ENCODE measurements at places on chromosomes 7 and 10.
A peak's percentile ranks its signal among the peaks of the same experiment; 100 is the strongest.

DNA sequence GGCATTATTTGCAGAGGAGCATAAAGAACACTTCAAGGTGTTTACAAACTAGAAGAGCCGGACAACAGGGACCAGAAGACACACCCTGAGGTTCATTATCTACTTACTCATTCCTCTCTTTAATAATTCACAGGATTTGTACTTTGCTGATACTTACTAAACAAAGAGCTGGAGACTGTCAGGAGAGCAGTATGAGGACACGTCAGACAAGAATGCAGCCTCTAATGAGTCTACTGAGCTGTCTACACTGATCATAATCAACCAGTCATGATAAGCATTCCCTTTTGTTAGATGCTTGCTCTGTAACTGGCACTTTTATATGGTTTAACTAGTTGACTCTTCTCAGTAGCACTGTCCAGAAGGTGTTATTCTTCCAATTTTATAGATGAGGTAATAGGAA, 243.3 kb upstream of the CDC14C start:
- no peak for DNase-seq

- no peak for DNase-seq
Measured at GRCh38 chr10:79342295-79342761, 4.9 kb upstream of the PPIF start.

DNA sequence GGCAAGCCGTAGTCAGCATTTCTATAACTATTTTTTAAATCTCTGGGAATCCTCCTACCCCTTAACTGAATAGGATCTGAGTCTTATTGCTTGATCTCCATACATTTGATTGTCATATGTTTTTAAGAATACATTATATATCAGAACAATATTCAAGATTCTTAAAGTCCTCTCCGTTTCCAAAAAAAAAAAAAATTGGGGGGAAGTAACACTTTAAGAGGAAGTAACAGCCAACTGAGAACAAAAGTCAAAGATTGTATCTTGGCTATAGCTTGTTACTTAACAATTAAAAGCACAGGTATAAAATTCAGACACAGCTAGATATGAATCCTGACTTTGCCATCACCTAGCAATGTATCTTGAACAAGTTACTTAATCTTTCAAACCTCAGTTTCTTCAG, 169.9 kb upstream of the ADO start:
- DNase-seq = no peak

DNA sequence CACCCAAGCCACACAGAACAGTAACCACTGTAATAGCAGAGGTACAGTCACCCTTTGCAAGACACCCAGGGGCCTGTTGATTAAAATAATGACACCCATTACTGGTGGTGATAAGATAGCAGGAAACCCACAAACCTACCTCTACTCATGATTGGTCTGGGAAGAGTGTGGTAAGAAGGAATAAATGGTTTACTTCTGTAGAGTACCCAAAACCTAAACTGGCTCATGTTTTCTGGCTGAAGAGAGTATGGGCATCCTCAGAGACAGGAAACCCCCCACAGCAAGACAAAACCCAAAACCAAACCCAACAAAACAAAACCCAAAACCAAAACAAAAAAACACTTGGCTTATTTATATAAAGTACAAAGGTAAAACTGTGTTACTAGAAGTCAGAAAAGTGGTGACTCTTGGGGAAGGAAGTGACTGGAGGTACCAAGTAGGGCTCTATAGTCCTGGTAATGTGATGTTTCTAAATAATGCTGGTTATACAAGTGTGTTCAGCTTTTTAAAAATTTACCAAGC, 15.5 kb upstream of the DNAJB12 start:
- DNase-seq = no peak

- DNase-seq = no peak
Measured at GRCh38 chr7:107286751-107287621, 118.2 kb downstream of the HBP1 start.

DNA sequence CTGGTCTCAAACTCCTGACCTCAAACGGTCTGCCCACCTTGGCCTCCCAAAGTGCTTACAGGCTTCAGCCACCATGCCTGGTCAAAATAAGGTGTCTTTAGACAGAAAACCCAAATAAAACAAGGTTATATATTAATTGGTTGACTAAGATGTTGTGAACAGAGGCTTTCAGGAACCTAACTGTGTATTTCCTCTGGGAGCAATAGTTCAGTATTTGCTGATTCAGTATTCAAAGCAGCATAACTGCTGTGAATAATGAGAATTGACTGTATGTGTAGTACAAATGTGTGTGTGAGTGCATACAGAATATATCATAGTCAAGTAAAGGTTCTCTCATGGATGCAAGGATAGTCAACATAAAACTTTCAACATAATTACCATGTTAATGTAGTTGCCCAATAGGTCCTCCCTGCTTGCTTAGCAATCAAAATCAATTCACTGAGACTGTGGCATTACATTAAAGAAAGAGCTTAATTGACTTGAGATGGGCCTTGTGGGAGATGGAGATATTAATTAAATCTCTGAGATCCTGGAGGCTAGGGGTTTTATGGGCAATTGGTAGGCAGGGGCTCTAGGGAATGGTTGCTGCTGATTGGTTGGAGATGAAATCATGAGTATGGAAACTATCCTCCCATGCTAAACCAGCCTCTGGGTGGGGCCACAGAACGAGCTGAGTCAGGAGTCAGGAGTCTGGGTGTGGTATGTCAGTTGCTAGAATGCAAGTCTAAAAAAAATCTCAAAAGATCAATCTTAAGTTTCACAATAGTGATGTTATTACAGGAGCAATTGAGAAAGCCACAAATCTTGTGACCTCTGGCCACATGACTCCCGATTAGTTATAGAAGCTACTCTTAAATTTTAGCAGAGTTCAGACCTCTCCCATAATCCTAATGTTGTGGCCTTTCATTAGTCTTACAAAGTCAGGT, 162.7 kb downstream of the AKR1D1 start:
- DNase-seq = no peak

- DNase-seq = no peak
Measured at GRCh38 chr10:124472071-124472470, 10.4 kb downstream of the LHPP start.

- DNase-seq = no peak
Measured at GRCh38 chr10:74373059-74373458, 222.0 kb downstream of the ADK start.

DNA sequence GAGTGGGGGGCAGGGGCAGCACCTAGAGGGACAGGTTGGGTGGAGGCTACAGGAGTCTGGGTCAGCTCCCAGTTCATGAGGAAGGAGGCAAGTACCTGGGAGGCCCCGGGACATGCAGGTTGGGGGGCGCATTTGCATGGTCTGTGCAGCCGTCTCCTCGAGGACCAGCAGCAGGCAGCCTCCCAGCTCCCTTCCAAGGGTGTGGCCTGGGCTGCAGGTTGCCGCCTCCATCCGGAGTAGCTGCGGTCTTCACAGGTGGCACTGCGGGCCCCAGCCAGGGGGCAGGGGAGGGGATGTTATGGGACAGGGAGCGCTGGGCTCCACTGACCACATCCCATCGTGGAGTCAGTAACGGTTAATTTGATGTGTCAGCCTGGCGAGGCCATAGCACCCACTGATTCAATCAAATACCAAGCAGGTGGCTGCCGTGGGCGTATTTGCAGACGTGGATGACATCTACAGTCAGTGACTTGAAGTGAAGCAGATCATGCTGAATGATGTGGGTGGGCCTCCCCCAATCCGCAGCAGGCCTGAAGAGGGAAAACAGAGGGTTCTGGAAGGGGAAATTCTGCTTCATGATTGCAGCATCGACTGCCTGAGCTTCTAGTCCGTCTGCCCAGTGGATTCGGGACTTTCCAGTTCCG, 81.6 kb downstream of the PRKAG2 start:
- DNase-seq = no peak

DNA sequence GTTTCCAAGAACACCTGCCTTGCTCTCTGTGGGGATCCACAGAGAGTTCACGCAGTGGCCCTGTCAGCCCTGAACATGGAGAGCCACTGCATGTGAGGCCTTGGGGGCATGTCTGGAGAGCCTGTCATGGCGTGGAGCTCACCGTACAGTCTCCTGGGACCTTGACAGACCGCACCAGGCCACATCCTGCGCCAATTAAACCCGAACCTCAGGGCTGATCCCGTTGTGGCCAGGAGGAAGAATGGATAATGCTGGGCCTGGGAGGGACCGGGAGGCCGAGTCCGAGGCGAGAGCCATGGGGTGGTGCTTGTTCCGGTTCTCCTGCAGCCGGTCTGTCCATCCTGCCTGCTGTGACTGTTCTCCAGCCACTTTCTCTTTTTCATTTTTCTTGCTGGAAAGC, 68.7 kb downstream of the DNAJB6 start:
- DNase-seq = no peak

DNA sequence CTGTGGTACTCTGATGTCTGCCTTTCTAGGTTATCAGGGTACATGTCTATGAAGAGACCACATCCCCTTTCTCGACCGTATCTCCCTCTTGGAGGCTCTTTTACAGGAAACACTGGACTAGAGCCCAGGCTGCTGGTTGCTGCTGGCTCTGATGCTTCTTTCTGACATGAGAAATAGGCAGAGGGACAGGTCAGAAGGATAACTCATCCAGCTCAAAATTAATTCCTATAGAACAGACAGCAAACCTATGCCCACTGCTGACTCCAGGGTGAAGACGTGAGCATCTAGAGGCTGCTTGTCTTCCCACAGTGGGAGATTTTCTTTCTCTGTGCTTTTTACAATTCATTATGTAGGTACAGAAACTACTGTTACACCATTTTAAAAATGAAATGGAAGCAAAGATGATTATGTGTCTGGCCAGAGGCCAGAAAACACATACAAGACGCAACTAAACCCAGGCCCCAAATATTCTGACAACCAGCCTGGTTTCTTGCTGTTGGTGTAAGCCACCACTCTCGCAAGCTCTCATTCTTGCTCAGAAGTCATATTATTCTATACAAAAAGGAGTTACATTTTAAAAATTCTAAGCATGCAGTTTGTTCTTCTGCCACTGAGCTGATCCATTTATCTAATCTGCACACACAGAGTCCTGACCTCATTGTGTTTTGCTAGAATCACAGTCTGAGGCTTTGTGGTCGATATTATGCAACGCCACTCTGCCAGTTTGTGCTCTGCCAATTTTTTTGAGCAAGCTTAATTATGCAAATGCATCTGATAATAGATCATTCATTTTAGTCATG, 424.3 kb downstream of the KIF20B start:
- no peak for DNase-seq

DNA sequence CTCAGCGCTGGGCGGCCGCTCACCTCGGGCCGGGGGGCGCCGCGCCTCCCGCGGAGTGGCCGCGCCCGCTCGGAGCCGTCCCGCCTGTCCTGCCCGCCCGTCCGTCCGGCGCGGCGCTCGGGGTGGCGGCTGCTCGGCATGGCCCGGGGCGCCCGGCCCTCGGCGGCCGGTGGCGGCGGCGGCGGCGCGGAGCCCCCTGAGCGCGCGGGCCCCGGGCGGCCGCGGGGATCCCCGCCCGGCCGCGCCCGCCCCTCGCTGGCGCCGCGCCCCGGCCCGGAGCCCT, 338 bp downstream of the SDK1 start:
- no peak for DNase-seq

DNA sequence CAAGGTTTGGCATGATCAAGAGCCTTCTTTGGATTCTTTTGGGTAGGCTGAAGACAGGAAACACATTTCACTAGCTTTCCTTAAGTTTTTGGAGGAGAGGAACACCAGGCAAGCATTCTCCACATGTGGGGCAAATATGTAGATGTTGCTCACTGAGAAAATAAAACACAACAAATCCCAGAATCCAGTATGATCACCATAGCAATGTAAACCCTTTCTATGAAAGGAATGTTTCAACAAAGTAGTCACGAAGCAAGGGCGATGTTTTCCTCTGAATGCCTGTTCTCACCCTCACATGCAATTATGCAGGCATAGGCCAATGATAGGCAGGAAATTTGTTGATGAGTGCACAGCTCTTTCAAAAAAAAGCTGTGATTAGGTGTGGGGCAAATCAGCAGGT, 20.5 kb upstream of the CEP41 start:
- peak; percentile 71 for DNase-seq
